Stimulated activated CD8-positive, alpha-beta memory T cell treated with anti-CD3 and anti-CD28 coated beads, Interleukin-15, amount 100 ng/mL, for 24 hours (primary cell): ENCODE measurements at places on chromosomes 7 and 10.

- DNase-seq: no peak
These were observed 116.8 kb upstream of the INHBA start for GRCh38 chr7:41819645-41820044.

DNA sequence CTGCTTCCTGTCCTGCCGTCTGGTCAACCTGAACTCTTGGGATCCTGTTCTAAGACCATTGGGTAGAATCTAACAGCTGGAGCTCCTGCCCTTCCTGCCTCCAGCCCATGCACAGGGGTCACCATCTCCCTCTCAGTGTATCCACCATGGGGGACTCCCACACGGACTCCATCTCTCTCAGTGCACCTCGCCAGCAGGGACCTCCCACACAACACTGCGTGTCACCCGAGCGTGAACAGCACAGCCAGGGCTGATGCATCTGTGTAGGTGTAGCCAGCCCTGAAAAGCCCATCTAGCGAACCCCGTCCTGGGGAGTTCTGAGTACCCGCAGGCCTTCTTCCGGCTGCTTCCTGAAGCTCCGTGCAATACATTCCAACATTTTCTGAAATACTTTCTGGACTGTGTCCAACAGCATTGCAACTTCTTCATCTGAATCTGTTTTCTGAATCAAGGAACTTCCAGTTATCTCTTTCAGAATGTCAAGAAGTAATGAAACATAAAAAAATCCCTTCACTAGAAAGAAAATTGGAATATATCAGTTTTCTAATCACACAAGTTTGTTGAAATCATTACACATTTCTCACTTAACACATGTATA is 52.5 kb downstream of the NCAPG2 start:
- no peak for DNase-seq

- DNase-seq: no peak
These were observed 477 bp upstream of the ZC3HAV1 start for GRCh38 chr7:139109983-139110411.

- DNase-seq: no peak
These were observed 5.7 kb upstream of the MKRN1 start for GRCh38 chr7:140484951-140485499.

GRCh38 chr10:19651549-19651948 is 164.7 kb upstream of the PLXDC2 start:
- DNase-seq: no peak

DNA sequence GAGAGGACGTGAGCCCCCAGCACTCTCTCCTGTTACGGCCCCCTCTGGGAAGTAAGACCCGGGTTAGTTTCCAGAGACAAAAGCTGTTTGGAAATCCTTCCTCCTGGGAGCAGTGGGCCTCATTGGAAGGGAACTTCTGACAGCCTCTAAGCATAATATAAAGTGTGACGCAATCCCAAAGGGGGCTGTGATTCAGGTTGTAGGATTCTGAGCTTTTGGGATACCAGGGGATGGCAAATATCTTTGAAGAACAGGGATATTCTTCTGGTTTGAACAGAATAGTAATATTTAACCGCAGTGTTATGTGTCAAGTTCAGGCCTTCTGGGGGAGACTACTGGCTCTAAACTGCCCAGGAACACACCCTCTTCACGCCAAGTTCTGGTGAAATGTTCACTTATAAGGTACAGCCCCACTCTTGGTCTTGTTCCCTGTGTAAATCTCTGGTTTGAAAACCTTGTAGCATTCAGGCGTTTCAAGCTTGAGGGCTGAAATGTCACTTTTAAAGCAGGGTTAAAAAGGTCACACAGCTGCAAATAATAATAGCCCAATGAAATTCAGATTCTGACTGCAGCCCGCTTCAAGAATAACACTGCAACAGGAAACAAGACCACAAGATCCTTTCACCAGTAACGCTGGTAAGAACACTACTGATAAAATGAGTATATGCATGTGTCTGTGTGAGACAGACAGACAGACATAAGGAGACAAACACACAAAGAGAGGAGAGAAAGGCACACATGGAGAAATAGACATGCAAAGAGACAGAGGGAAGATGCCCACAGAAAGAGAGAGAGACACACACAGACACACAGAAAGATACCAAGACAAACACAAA is 69.0 kb downstream of the CREB5 start:
- no peak for DNase-seq

GRCh38 chr7:25402532-25402931 is 174.2 kb upstream of the NPVF start:
- DNase-seq: no peak

- no peak for DNase-seq
These were observed 94.2 kb downstream of the ANKIB1 start for GRCh38 chr7:92340016-92340415.

- no peak for DNase-seq
These were observed 157.3 kb downstream of the NOC3L start for GRCh38 chr10:94205396-94205831.

DNA sequence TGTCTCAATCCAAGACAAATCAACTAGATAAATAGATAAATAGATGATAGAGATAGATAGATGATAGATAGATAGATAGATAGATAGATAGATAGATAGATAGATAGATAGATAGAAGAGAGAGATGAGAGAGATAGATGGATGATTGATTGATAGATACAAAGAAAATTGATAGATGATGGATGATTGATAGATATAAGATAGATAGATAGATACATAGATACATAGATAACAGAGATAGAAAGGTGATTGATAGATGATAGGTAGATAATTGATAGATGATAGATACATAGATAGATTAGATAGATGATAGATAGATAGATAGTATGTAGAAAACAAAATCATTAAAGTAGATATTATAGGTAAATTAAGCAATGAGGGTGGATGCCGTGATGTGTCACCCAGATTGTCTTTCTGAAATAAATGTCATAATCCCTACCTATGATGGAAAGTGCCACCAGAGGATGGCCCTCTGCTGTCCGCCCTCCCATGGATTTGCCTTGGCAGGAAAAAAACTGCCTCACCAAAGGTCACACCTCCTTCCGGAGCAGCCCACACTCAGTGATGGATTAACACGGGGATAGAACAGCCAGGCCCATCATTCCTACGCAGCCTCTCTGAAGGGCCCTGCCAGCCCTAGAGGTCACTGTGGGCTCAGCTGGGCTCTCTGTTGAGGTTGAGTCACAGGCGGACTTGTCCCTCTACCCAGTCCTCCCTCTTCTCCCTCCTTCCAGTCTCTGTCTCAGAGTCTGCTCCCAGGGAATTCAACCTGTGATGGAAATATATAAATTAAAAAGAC is 50.8 kb downstream of the KCNH2 start:
- no peak for DNase-seq

DNA sequence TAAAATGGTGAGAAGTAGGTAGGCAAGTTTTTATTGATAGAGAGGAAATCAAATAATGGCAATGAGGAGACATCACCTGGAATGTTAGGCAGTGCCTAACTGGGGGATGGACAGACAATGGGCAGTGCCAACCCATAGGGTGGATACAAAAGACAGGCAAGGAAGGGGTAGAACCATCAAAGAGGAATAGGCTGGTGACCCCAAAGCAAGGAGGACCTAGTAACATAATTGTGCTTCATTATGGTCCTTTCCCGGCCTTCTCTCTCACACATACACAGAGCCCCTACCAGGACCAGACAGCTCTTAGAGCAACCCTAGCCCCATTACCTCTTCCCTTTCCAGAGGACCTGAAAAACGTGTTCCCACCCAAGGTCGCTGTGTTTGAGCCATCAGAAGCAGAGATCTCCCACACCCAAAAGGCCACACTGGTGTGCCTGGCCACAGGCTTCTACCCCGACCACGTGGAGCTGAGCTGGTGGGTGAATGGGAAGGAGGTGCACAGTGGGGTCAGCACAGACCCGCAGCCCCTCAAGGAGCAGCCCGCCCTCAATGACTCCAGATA is 30.0 kb downstream of the PRSS2 start:
- DNase-seq: no peak

DNA sequence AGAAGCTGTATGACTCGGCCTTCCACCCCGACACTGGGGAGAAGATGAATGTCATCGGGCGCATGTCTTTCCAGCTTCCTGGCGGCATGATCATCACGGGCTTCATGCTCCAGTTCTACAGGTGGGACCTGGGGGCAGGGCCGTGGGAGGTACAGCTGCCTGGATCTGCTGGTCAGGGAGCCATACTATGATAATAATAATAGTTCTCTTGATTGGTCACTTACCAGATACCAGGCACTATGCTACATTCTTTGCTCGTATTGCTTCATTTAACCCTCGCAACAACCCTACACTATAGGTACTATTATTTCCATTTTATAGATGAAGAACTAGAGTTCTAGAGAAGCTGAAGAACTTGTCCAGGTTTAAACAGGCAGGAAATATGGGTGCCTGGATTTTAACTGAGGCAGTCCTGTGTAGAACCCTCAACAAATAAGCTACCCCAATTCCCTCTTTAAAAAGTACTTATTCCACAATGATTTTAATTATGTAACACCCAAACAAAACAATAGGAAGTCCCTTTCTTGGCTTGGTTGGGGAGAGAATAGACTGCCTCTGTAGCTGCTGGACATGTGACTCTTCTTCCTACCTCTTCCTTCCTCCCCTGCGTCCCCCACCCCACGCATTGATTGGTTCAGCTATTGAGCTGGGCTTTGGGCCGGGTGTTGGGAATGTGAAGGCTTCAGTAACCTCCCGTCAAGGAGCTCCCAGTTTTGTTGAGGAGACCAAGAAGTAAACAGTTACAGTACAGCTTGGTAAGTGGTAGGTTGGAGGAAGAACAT is 12.8 kb downstream of the SFXN2 start:
- DNase-seq: no peak

- DNase-seq: no peak
These were observed 4.1 kb upstream of the PILRB start for GRCh38 chr7:100353685-100354330.
